H1 (cell line): ENCODE measurements at places on chromosomes 2 and 18.

DNA sequence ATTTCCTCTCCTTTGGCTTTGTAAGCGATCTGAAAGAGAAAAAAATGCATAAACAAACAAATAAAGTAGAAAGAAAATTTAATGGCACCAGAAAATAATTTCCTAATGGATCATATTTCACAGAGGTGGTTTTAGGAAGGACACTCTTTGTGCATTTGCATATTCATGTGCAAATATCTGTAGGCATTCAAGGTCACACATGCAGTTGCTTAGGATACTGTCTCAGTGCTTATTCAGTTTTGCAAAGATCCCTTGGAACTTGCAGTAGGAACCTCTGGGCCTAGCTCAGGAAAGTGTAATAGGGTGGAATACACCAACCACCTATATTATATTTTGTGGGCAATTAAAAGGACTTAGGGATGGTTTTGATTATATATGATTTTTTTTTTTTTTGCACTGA lies 54.3 kb downstream of the NEB start:
- no peak for DNase-seq

GRCh38 chr18:69216321-69216720 lies 184.4 kb upstream of the DOK6 start:
- DNase-seq = no peak

DNA sequence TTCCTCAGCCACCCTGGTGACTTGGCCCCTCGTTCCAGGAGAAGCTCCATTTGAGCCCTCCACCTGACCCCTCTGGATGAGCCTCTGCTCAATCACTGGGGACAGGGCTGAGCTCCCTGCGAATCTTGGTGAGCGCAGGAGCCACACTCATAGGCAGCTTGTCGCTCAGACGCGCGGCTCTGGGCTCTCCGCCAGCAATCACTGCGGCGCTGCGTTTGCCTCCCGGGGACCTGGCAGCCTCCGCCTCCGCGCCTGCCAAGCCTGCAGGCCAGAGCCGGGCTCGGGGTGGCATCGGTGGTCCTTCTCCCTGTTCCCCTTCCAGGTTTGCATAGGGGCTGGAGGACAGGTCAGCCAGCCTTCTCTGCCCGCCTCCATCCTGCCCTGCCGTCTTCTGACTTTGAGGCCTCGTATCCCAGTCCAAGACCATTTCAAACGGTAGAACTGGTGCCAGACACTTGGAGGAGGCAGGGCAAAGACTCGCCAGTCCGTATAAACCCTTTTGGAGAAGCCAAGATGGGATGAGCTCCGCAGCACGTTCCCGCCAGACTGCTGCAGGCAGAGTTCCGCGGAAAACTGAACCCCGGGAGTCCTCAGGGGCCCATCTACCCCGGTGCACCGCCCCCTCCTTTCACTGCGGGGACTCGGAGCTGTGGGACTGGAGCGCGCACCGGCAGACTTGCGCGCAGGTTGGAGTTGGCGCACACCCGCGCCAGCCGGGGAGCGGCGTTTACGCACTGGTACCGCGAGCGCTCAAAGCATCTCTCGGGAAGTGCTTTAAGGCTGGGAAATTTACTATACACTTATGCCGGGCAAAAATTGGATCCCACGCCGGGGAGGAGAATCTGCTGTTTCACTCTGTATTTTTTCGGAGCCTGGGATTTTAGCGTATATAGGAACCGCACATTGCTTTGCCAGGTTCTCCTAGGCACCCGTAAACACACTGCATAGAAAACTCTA lies 1.1 kb upstream of the TACR1 start:
- no peak for DNase-seq

GRCh38 chr2:168790226-168790902 lies 12.1 kb upstream of the NOSTRIN start:
- no peak for DNase-seq

DNA sequence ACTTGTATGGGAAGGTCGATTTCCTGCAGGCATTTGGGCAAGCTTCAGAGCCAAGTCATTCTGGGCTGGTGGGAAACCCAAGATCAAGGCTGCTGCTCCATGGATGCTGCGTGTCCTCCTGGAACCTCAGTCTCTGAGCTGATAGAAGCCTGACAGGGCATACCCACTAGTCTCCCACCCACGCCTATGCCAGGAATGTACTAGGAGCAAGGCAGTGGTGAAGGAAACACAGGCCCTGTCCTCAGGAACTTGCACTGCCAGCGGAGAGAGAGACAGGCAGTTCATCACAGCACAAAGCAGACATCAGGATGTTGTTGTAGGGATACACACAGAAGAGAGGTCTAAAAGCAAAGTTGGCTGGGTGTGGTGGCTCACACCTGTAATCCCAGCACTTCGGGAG lies 84.2 kb downstream of the PLB1 start:
- no peak for DNase-seq

DNA sequence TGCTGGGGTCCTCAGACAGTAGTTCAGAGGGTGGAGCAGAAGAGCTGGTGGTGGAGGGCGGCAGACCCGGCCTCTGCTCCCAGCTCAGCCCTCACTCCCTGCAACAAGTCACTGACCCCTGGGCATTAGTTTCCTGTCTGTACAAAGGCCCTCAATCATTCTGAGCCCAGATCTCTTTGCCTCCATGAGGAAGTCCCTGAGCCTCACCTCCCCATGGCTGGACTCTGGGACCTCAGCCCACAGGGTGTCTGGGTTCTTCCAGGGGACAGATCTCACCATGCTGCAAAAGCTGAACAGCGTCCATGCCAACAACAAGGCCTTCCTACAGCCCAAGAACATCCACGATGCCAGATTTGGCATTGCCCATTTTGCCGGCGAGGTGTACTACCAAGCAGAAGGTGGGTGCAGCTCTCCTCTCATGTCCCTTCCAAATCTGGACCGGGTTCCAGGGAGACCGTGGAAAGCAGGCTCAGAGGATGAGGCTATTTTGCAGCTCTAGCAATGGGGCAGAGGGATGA lies 49.1 kb downstream of the MYO7B start:
- peak; percentile 28 for DNase-seq

DNA sequence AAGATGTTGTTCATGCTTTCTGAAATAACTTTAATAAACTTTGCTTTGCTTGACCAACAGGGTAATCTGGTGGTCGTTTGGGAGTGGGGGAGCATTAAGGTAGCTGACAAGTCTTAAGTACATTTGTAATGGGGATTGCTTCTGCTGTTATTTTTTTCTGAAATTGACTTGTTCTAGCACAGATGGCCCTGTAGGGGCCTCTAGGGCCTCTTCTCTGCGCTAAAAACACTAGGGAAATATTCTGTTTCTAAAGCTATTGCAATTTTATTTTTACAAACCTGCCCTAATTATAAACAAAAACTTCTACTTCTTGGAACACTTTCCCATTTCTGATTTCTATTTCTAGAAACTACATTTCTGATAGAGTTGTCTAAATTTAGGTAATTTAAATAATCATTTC lies 191.3 kb upstream of the KCNJ3 start:
- no peak for DNase-seq

- DNase-seq = no peak
Measured at GRCh38 chr2:233252227-233252626, 754 bp downstream of the ATG16L1 start.

DNA sequence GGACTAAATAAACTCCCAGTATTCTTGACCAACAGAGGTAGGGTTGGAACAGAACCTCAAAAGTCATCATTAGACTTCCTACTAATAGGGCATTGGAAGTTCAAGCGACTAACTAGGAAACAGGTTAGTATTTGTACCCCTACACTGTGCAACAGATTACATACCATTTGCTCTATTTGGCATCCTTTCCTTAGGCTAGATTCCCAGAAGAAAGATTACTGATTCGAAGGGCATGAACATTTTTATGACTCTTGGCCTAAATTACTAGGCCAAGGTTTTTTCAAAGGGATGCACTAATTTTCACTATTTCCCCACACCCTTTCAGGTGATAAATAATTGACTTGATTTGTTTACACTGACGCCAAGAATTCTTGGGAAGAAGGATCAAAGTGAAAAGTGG lies 104.8 kb upstream of the CYP1B1 start:
- no peak for DNase-seq

- DNase-seq = no peak
Measured at GRCh38 chr2:97743913-97744312, 30.5 kb downstream of the ZAP70 start.

GRCh38 chr2:98028101-98028561 lies 32.4 kb upstream of the TMEM131 start:
- peak; percentile 38 for DNase-seq

- no peak for DNase-seq
Measured at GRCh38 chr2:20504174-20504573, 57.3 kb downstream of the RHOB start.

DNA sequence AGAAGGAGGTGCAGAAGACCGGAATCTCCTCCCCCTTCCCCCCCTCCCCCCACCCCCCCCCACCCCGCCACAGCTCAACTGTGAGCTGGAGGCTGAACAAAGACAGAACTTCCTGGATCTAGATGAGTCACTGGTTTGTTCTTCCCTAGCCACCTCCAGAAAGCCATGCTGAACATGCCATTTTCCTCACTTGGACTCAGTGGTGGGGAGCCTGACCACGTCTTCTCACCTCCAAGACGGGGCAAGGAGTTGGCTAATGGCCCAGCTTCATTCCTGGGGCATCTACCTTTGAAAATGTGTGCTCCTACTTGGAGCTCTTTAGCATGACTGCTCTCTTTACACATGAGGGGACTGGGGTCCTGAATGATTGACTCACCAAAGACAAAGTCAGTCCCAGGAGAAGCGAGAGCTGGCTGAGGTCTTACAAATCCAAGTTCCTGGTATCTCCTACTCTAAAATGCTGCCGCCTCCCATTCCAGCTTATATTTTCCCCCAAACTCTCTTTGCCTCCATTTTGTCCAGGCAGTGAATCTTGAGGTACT lies 22.6 kb upstream of the FZD5 start:
- DNase-seq = no peak

GRCh38 chr2:51511002-51511401 lies 479.1 kb upstream of the NRXN1 start:
- no peak for DNase-seq

DNA sequence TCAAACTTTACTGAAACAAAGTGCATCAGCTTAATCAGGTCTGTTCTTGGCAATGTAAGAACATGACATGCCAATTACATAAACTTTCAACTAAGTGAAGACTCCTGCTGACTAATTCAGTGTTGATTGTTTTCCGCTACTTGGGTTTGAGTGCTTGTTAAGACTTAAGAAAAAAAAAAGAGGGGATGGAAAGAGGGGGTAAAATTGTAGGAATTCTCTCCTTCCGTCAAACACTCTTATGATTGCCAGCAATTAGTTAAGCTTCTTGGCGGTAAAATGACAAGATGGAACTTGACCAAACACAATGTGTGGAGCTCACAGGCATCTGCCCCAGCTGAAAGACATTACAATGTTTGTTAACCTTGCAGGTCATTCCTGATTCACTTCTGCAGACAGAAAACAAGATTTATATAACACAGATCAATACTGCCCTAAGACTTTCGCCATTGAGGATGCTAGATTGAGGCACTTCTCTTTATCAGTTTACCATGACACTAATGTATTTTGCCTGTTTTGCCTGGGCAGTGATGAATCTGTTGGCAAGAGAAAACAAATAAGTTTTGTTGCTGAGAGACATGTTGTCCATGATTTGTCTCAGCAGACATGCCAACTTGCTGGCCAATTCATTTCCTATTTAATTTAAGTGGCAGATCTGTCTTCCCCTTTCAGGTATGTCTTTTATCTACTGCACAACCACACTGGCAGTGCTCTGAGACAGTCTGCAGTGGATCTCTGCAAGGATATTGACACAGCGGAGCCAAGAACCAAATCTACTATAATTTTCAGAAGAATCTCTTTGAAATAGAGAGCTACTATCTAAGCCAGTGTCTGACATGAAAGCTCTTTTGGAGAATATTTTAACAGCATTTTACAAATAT lies 410.0 kb upstream of the KCNH7 start:
- DNase-seq = no peak

DNA sequence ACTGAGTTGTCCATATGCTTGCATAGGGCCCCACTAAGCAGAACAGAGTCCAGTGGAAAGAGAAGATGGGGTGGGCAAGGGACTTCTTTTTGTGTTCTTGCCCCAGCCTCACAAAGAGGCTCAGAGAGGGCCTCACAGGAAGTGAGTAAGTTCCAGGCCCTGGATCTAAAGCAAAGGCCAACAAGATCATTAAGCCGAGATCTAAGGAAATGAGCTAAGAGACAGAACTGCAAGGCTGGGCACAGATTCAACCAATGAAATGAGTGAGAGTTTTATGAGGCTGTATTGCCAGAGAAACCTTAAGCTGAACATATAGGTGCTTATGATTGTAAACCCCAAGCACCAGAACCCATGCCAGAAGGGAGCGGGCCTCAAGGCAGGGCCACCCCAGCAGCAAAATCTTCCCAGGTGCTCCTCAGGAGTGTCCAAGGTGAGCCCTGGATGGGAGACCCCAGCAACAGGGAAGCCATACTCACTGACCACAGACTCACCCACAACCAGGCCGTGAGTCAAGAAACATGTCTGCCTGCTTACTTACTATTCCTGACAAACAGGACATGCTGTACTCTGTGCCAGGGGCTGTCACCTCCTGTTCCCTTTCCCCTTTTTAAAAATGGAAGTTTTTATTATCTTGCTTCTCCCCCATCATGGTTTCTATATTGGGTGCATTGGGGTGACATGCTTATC lies 40.2 kb downstream of the SLC14A1 start:
- DNase-seq = no peak
